Hematopoietic multipotent progenitor cell (in vitro differentiated cells): ENCODE measurements at places on chromosomes 16 and 17. TPM values are rescaled to one million over a fixed set of nuclear protein-coding genes. Genes with fewer than 3 reads are reported as not detected.

C16orf74 gene
- total RNA-seq = 3.5 TPM

FBXL16 gene
- 0.54 TPM for total RNA-seq

TBC1D3K gene
- not detected for total RNA-seq

SCNN1G gene
- total RNA-seq = under 0.01 TPM

BICDL2 gene
- not detected for total RNA-seq

KRTAP2-3 gene
- not detected for total RNA-seq

HOXB9 gene
- under 0.01 TPM for total RNA-seq

ABCA10 gene
- 0.27 TPM for total RNA-seq

SPATA22 gene
- 0.27 TPM for total RNA-seq

PLLP gene
- 0.27 TPM for total RNA-seq

TBC1D3G gene
- total RNA-seq = not detected

TBC1D3C gene
- total RNA-seq = 0.81 TPM
